ENCODE measurements at places on chromosomes 12 and 14.
A peak's percentile ranks its signal among the peaks of the same experiment; 100 is the strongest.

DNA sequence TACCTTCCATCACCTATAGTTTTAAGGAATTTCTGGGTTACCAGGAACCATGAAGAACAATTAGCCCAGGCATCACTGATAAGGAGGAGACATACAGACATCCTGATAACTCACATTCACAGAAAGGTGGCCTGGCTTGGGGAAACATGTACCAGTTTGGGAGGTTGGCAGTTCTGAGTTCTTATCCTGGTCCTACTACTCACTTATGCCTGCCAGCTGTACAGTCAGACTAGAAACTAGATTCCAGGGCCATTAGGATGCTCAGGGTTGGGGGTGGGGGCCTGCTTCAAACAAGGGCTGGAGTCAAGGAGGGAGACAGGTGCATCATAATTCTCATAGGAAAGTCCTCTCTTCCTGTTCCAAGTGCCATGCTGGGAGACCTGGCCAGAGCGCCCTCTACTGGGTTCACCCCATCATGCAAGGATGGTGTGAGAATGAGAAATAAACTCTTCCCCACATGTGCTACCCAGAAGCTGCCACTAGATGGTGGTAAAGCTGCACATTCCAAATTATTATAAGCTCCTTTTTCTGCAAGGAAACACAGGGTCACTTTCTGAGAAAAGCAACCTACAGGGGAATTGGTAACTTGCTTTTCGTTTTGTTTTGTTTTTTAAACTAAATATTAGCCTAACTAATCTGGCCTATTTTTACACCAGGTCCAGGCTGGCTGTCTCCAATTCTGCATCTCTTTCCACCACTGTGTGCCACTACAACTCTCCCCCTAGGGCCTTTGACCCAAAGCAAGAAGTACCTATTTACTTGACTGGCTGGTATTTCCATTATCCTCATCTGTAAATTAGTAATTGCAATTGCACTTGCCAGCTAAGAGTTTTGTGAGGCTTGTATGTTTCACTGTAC is 14.5 kb downstream of the OAS2 start:
- peak; percentile 23 for DNase-seq

- DNase-seq, result no peak
Observed at GRCh38 chr12:94147991-94148738, at the start of gene PLXNC1. PLXNC1 (plus strand) TSS chr12:94148577; CDS start chr12:94148972, 395 bp downstream.

DNA sequence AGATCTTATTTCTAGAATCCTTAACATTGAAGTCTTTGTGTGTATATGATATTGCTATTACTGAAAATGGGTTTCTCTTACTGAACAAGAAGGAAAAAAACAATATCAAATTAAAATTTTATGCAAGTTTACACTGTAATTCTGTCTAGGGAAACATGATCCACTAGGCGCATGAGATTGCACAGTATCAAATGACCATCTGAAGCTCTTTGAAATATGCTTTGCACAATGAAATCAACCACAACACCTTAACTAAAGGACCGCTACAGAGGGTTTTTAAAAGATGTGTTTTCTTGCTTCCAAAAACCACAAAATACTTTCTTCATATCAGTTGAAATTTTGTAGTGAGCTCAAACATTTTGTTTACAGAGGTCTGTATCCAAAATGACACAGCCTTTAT is 15.1 kb upstream of the KERA start:
- DNase-seq, result no peak

GRCh38 chr14:34837801-34838322 is 37.3 kb downstream of the BAZ1A start:
- DNase-seq, result no peak

DNA sequence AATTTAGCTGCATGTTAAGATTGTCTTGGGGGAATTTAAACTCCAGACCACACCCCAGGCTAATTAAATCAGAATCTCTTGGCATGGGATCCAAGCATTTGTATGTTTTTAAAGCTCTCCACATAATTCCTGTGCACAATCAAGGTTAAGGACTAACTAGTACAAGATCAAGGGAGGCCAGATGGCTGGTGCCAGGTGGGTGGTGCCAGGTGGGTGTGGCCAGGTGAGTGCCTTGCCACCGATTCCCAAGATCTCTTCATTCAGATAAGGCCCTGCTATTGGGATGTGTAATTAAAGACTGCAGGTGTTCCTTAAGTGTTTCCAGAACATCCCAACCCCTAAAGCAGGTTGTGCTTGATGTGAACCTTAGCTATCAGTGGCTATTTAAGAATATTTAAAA is 75.1 kb downstream of the NRXN3 start:
- no peak for DNase-seq

DNA sequence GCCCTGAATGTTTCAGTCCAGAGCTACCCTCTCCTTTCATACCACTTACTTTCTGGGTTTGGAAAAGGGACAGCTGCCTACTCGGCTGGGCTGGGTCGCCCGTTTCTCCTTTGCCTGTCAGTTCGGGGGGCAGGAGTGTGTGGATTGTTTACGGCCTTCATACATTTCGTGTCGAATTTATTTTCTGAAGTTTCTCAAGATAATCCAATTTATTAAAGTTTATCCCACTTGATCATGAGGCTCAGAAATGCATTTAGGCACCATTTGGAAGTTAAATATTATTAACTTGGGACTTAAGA is 608 bp downstream of the ZNF410 start:
- DNase-seq, result no peak

DNA sequence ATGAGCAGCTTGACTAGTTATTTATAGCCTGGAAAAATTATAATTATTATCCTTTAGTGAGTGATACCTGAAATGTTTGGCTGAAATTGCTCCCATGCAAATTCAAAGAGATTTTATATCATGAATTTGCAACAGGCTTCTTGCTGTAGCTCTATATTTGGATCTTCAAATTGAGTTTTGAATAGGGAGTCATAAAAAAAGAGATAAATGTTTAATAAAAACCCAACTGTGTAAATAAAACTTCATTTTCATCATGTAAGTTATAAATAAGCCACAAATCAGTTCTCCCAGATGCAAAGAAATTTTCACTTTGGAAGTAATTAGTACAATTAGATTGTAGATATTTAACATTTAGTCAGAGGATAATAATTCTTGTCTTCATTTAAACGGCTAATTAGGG is at the start of gene TAS2R8:
TSS of gene TAS2R8 (minus strand) at position 101 of the 400 bp plus-strand sequence. CDS start 306 bp downstream, outside the sequence.
- no peak for DNase-seq

DNA sequence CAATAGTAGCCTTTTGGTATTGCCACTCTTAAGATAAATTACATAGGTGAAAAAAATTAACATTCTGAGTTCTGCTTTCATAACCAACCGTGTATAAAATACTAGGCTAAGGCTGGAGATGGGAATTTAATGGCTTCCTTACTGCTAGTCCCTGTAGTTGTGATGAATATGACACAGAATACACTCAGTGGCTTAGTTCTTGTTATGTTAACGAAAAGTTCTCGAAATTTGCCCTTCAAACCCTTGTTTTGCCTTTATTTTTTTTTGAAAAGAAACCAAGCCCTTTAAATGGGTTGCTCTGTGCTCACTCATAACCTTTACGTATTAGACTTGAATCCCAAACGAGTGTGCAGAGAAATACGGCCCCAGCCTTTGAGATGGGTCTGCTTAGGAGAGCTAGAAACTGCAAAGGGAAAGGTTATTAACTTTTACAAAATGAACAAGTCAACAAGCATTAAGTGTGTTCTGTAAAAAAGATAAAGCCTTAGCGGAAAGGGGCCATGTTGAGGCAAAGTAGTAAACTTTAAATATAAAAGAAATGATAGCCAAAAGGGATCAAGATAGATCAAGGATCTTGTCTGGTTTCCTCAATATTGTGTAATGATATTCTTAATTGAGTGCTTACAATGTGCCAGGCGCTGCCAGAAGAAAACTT is 1.7 kb downstream of the NUDT4 start:
- no peak for DNase-seq

DNA sequence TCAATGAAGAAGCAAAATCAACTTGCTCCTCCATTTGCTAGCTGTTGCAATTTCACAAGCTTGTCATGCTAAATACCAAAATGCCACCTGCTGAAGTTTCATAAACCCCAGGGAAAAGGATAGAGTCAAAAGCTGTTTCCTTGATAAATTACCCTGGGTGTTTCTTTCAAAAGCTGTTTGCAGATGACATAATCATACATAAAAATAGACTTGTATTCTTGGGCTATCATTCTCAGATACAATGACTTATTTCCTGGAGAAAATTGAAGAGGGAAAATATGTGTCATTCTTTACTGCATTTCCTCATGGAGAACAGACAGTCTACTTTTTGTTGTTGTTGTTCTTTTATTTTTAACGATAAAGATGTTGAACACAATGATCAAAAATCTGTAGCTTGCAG is 119.2 kb downstream of the GALC start:
- no peak for DNase-seq

DNA sequence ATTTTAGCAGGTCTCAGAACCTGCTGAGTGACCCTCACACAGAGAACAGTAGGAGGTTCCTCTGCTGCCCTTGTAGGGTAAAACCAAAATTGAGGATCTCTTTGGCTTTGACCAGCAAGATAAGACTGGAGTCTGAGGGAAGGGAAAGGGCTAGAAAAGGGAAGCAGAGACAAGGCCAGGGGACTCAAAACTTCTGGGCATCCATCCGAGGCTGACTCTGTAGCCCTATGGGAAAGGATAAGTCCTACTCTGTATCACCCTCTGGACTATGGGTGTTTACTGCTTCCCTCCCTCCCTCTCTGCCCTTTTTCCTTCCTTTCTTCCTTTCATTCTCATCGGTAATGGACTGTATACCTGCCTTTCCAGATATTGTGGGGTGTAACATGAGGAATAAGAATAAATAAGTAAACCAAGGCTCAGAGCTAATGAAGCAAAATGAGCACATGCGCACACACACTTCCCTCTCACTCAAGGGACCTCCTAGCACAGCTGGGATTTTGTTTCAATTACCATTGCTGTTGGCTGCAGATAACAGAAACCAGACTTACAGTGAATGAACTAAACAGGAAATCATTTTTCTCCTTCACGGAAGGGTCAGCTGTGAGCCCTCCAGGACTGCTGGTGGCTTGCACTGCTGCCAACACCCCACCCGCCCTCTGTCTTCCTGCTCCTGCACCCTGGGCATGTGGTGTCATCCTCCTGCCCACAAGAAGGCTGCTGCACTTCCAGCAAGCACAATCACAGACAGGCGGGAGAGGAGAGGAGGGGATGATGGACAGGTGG is 404.4 kb upstream of the CCDC196 start:
- DNase-seq, result no peak

DNA sequence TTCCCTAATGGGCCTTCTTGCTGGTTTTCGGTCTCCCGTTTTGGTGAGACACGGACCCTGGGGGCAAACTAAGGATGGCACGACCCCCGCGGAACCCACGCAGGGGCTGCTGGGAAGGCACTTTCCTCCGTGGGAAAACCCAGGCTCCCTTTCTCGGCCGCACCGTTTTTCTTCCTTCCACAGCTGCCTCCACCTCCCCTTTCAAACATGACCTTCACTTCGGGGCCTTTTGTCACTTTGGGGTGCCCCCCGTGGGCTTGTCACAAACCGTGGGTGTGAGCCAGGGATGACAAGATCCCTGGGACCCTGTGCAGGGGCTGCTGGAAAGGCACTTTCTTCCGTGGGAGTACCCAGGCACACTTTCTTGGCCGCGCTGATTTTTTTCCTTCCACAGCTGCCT is 268.7 kb downstream of the ALG10 start:
- no peak for DNase-seq

GRCh38 chr14:51561141-51561540 is 90.6 kb upstream of the FRMD6 start:
- DNase-seq, result no peak

GRCh38 chr14:35499180-35499579 is 34.8 kb upstream of the INSM2 start:
- DNase-seq, result no peak

DNA sequence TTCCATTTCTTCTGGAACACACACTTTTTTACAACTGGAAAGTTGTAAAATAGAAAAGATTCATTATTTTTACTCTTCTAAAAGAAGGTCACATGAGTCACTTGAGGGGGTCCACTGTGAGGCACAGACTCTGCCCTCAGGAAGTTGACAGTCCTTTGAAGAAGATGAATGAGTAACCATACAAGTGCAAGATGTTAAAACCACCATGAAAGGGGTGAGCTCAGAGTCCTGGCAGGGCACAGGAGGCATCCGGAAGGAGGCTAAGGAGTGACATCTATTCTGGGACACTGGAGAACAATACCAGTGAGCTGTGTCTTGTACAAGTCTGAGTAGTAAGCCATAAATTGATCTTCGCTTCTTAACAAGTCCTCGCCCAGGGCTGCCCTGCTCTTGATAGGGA is 126.0 kb upstream of the FRMD6 start:
- DNase-seq, result no peak

GRCh38 chr12:100656141-100656540 is 82.7 kb downstream of the GAS2L3 start:
- no peak for DNase-seq

GRCh38 chr14:92959761-92960680 is 37.1 kb downstream of the CHGA start:
- DNase-seq, result no peak

GRCh38 chr14:55926007-55926406 is 192.2 kb upstream of the PELI2 start:
- DNase-seq, result no peak

GRCh38 chr14:22767323-22767589 is 768 bp downstream of the OXA1L start:
- no peak for DNase-seq

DNA sequence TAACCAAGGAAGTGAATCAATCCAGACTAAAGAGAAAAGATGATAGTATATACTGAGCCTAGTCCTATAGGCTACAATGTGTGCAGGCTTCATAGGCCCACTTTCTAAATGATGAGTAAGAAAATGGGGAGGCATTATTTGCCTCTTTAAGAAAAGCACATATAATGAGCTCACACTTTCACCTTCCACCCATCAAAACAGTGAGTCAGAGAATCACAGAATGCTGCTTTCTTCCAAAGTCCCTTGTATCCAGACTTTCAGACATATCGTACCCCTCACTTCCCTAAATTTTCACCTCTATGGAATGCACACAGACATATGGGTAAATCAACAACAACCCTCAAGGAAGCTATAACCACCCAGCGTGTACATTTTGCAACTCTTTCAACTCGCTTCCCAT is 286.4 kb upstream of the PRKD1 start:
- DNase-seq, result peak; percentile 21

DNA sequence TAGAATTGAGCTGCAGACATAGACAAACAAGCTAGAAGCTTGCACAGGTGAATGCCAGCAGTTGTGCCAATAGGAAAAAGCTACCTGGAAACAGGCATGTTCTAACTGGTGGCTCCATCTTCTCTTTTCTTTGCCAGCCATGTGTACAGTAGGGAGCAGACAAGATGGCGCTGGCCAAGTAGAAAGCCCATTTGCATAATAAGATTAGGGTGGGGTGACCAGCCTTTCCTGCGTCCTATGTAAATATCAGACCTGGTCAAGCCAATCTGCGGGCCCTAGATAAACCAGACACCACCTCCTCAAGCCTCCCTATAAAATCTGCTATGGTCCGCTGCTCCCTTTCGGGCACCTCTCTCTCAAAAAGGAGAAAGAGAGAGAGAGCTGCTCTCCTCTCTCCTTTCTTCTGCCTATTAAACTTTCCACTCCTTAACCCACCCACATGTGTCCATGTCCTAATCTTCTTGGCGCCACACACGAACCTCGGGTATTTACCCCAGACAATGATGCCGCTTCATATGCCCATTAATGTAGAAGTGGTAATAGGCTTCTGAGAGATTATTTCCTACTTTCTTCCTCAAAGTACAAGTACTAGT is 201.0 kb downstream of the SLC25A21 start:
- no peak for DNase-seq

- DNase-seq, result no peak
Observed at GRCh38 chr12:77226368-77226767, 161.0 kb upstream of the E2F7 start.

GRCh38 chr12:50606675-50607375 is 102.0 kb downstream of the DIP2B start:
- no peak for DNase-seq

GRCh38 chr12:54439521-54440255 is 20.6 kb upstream of the ITGA5 start:
- DNase-seq, result peak; percentile 65

Measured in NCI-H226 (cell line).